ENCODE measurements at places on chromosomes 6 and 20. TPM values are rescaled to one million over a fixed set of nuclear protein-coding genes. Genes with fewer than 3 reads are reported as not detected.

HLA-DRA gene
- 184 TPM for total RNA-seq

STX11 gene
- 98.0 TPM for total RNA-seq

DNA sequence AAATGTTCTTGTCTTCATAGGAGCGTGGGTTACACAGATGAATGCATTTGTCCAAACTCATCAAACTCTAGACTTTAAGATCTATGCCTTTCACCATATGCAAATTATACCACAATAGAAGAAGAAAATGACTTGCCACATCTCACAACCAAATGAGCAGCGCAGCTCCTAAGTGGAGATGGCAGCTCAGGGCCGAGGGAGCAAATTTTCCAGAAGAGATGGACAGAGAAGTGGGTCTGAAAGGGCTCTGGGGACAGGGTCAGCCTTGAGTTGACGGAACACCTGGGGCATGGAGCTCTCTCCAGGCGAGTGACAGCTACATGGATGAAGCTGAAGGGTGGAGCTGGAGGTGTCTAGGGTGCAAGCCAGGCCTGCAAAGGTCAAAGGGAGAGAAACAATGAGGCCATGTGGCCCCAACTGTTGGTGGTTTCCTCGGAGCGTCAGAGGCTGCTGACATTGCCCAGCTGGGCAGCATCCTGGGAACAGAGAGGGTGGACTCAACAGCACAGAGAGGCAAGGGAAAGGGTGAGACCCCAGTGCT is 228.3 kb downstream of the NRN1 start:
- no peaks in the 10 kb centered on the region for H3K4me1 ChIP-seq
- H3K27me3 ChIP-seq, result no peaks in the 10 kb centered on the region
- no peak overlapping the region for H3K4me3 ChIP-seq
- no peak for DNase-seq

DNA sequence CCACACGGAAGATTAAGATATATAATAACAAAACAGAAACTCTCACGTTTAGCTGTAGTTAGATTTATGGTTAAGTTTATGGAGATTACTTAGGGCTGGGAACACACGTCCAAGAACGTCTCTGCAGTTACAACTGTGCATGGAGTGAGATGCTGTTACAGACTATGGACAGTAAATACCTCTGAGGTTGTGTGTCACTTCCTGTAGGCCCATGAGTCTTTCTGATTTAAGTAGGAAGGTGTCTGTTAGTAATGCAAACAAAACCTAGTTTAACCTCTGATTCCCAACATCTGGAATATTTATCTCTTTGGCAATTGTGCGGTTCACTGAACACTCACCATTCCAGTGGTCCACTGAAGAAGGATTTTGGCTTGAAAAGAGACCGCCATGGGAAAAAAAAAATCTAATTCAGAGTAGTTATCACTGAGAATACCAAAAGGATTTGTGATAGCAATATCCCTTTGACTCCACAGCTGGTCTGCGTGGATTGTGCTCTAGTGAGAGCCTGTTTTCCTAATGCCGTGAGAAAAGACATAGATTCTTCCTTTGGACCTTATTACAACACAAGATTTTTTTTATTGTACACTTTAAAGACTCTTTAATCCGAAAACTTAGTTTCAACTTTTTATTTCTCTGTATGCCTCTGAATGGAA is 478.2 kb upstream of the CITED2 start:
- no peak for DNase-seq
- no peaks in the 10 kb centered on the region for H3K36me3 ChIP-seq
- H3K27me3 ChIP-seq, result peaks cover 9% of the 10 kb centered on the region
- H3K4me1 ChIP-seq, result no peaks in the 10 kb centered on the region
- no peak overlapping the region for H3K27ac ChIP-seq

DNA sequence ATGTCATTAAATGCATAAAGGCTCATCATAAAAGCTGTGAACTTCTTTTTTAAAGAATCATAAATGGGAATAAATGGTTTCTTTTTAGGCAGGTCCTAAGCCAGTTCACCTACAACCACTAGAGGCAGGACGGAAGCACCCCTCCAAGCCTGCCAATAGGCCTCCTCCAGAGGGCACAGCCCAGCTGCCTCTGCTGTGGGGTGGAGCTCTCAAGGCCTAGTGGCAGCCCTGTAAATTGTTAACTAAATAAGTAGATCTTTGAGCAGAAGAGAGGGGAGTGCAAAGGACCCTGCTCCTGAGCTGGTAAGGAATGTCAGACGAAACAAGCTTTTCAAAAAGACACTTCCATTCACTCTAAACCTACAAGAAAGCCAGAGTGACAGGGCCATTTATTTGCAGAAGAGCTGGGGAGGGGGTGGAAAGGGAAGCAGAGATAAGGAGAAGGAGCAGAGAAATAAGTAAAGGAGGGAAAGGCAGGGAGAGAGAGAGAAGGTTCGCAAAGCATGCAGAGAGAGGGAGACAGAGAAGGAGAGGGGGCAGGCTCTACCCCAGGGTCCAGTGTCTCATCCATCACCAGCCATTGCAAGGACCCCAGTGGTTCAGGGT is 18.0 kb upstream of the MAFB start:
- no peak for DNase-seq
- H3K4me3 ChIP-seq, result no peak overlapping the region
- no peak overlapping the region for H3K27ac ChIP-seq
- H3K36me3 ChIP-seq, result no peaks in the 10 kb centered on the region
- no peaks in the 10 kb centered on the region for H3K4me1 ChIP-seq
- H3K27me3 ChIP-seq, result peaks cover 10% of the 10 kb centered on the region

SYTL3 gene
- total RNA-seq, result 246 TPM

GRCh38 chr6:2641044-2641725 is 109.5 kb downstream of the MYLK4 start:
- peaks cover 35% of the 10 kb centered on the region for H3K27me3 ChIP-seq
- H3K27ac ChIP-seq, result no peak overlapping the region
- peaks cover 5% of the 10 kb centered on the region for H3K4me1 ChIP-seq
- no peaks in the 10 kb centered on the region for H3K36me3 ChIP-seq
- H3K4me3 ChIP-seq, result no peak overlapping the region

DNA sequence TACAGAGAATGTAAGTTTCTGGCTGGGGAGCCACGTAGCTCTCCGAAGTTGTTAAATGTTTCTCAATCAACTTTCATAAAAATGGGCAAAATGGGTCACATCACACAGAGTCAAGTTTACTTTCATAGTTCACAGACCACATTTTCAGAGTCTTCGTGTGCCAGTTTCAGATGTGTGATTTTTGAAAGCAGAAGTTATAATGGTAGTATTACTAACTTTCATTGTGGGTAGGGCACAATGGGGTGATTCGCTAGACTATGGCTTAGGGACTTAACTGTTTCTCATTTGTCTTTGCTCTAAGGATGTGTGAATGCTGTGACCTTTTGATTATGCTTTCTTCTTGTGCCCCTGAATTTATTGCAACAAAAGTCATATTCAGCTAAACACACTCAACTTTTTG is 109.0 kb upstream of the SUPT3H start:
- H3K4me3 ChIP-seq, result peak overlapping the region; percentile 50
- no peaks in the 10 kb centered on the region for H3K36me3 ChIP-seq
- no peaks in the 10 kb centered on the region for H3K27me3 ChIP-seq
- peak overlapping the region; percentile 3 for H3K27ac ChIP-seq
- no peak for DNase-seq

GRCh38 chr6:46393940-46394337 is 97.3 kb downstream of the RCAN2 start:
- no peak overlapping the region for H3K4me3 ChIP-seq
- no peaks in the 10 kb centered on the region for H3K36me3 ChIP-seq
- H3K27me3 ChIP-seq, result peaks cover 18% of the 10 kb centered on the region

PEX3 gene
- 23.3 TPM for total RNA-seq

C20orf202 gene
- total RNA-seq, result 0.40 TPM

DNA sequence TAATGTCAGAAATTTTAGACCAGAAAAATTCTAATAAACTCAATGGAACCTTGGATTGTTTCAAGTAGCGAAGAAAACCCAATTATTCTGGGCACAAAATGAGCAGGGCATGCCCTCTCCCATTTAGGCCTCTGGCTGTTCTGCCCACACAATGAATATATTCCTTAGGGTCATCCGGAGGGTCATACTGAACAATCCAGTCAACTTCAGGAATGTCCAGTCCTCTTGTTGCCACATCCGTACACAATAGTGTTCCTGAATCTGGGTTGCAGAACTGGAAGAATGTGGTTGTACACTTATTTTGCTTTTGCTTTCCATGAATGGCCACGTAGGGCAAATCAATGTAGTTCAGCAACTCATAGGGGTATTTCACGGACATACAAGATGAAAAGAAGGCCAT is 23.4 kb upstream of the RNF144B start:
- no peaks in the 10 kb centered on the region for H3K4me1 ChIP-seq
- H3K4me3 ChIP-seq, result no peak overlapping the region
- H3K36me3 ChIP-seq, result no peaks in the 10 kb centered on the region
- peaks cover 29% of the 10 kb centered on the region for H3K27me3 ChIP-seq
- no peak overlapping the region for H3K27ac ChIP-seq
- DNase-seq, result no peak

- H3K4me3 ChIP-seq, result no peak overlapping the region
- H3K4me1 ChIP-seq, result peaks cover 2% of the 10 kb centered on the region
- H3K27ac ChIP-seq, result no peak overlapping the region
- H3K27me3 ChIP-seq, result no peaks in the 10 kb centered on the region
These were observed 671.8 kb upstream of the GJE1 start for GRCh38 chr6:141460743-141461484.

KCNK17 gene
- not detected for total RNA-seq

CFAP61 gene
- not detected for total RNA-seq

DNA sequence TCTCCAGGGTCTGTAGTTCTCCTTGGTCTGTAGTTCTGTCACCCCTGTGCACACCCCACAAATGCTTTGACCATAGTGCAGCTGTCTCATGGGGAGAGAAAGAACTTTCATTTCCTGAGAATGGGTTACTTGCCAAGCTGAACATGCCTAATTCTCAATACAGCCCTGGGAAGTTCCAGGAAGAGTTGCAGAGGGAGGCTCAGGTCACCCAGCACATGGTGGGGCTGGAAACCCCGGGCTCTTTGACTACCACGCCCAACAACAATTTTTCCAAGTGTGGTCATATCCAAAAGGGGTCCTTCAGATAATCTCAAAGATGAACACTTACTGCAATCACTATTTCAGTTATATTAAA is 2.2 kb upstream of the PTPRA start:
- no peak for DNase-seq
- no peaks in the 10 kb centered on the region for H3K27me3 ChIP-seq
- H3K4me3 ChIP-seq, result peak overlapping the region; percentile 93
- peak overlapping the region; percentile 63 for H3K27ac ChIP-seq
- H3K4me1 ChIP-seq, result peaks cover 59% of the 10 kb centered on the region

ZNF341 gene
- total RNA-seq, result 8.9 TPM

- no peaks in the 10 kb centered on the region for H3K27me3 ChIP-seq
- peak overlapping the region; percentile 25 for H3K27ac ChIP-seq
- H3K36me3 ChIP-seq, result no peaks in the 10 kb centered on the region
- H3K4me3 ChIP-seq, result peak overlapping the region; percentile 3
- DNase-seq, result peak; percentile 63
These were observed 627.9 kb downstream of the PRKN start for GRCh38 chr6:162099685-162100084.

GPX5 gene
- total RNA-seq, result not detected

ELOVL4 gene
- 3.9 TPM for total RNA-seq

DNA sequence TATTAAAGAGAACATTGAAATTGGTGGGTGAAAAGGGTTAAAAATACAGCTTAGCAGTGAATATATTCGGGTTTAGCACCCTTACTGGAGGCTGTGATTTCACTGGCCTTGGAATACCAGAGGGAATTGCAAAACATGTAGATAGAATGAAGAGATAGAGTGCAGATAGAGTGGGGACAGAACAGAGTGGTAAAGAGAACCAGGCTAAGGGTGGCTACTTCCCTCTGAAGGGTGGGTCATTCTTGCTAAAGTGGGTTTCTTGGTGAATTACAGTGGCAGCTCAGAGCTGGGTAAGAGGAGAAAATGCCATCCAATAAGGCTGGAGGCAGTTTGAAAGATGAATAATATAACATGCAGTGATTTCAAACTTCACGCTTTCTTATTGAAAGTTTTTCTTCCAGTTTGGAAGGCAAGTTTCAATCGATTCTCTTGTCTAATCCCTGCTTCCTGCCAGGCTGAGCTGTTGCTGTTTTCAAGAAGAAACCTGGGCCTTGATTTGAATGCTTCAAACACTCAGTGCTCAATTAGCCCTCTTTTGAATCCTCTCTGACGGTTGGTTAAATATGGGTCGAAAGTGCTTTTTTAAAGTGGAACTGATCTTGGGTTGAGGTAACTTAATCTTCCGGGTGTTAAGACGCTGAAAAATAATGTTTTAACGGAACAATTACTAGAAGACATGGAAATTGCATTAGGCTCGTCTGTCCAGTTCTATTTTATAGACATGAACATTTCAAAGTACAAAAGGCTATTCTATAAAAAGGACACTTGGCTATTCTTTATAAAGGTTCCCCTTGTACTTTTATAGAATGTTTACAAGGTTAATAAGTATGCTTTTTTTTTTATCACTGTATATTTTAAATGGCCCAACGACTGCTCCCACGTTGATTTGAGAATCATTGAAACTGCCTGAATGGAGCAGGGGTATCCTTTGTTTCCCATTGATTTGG is 203.3 kb downstream of the BCAS1 start:
- no peaks in the 10 kb centered on the region for H3K27me3 ChIP-seq
- H3K36me3 ChIP-seq, result no peaks in the 10 kb centered on the region

B4GALT5 gene
- 62.1 TPM for total RNA-seq

DNA sequence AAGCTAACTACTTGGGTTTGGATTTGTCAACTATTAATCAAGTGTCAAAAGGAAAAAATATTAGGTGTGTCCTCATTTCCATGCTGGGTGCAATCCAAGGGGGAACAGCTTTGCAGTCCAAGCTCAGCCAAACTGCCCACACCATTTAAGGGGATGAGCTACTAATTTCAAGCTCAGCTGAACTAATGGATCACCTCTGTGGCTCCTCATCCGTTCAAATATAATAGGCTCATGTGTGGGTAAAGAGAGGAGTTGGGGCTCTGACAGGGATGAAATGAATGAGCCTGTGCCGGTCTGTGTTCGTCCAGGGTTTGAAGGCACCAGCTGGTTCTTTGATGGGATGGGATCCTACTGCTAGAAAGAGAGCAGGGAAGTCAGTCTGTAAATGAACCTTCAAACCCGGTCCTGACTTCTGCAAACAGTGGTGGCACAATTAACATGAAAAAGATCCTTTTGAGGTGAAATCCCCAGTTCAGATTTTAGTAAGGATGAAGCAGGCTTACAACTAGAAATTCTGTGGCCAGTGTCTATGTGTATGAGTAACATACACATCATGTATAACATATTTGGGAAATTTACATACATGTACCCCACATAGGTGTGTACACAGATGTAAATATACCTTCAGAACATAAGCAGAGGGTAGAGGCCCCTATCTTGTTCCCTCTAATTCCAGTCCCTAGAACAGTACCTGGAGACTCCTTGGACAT is 41.9 kb downstream of the TTI1 start:
- peak overlapping the region; percentile 84 for H3K27ac ChIP-seq
- peak overlapping the region; percentile 73 for H3K4me3 ChIP-seq

- H3K27me3 ChIP-seq, result peaks cover 4% of the 10 kb centered on the region
- no peaks in the 10 kb centered on the region for H3K4me1 ChIP-seq
- no peak overlapping the region for H3K4me3 ChIP-seq
These were observed 16.0 kb upstream of the MOCS1 start for GRCh38 chr6:39950125-39950720.

TGM3 gene
- not detected for total RNA-seq

RAB44 gene
- 7.9 TPM for total RNA-seq

- H3K4me1 ChIP-seq, result no peaks in the 10 kb centered on the region
- no peak for DNase-seq
- H3K36me3 ChIP-seq, result no peaks in the 10 kb centered on the region
- H3K27ac ChIP-seq, result no peak overlapping the region
- no peak overlapping the region for H3K4me3 ChIP-seq
- peaks cover 21% of the 10 kb centered on the region for H3K27me3 ChIP-seq
These were observed 66.7 kb downstream of the FAM229B start for GRCh38 chr6:112153926-112154607.

Measured in natural killer cell treated with Interleukin-12 subunit alpha and Interleukin-12 subunit beta and Interleukin-15 and Interleukin-18, amount 100 ng/mL, for 72 hours (primary cell).